ENCODE measurements at places on chromosomes 4 and X. TPM values are rescaled to one million over a fixed set of nuclear protein-coding genes. Genes with fewer than 3 reads are reported as not detected.
A peak's percentile ranks its signal among the peaks of the same experiment; 100 is the strongest.

The RTL9 gene
- 0.34 TPM for total RNA-seq

The EREG gene
- 0.37 TPM for total RNA-seq

The RADX gene
- total RNA-seq: 6.2 TPM

The RLIM gene
- total RNA-seq: 33.5 TPM

The ARSJ gene
- total RNA-seq: 8.0 TPM

The BCOR gene
- total RNA-seq: 18.8 TPM

DNA sequence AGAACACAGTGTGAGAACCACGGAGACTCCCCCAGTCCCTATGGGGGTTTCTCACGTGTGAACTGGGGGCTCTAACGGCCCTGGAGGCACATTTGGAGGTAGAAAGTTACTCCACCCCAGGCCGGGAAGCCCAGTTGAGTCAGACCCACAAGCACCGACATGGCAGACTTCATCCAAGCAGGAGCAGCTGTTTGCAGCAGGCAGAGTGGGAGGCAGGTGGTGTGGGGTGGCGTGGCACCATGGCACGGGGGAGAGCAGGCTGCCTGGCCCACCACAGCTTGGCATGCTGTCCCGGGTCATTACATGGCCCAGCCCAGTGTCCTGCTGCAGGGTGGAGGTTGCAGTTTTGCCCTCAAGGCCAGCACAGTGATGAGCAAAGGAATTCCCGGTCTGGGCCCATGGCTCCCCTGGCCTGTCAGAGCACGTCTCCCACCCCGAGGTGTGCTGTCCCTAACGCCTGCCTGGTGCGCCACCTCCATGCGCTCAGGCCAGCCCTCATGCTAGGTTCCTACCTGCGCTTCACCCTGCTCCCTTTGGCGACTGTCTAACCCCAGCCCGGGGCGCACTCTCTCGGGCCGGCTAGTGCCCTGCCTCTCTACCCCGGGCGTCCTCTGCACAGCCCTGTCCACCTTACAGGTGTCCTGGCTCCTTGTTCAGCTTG, 90.6 kb upstream of the AFAP1 start:
- no peak overlapping the region for H3K4me3 ChIP-seq
- no peak overlapping the region for H3K27ac ChIP-seq
- H3K36me3 ChIP-seq: no peaks in the 10 kb centered on the region
- H3K27me3 ChIP-seq: no peaks in the 10 kb centered on the region
- DNase-seq: no peak

GRCh38 chr4:5166377-5166776, 115.1 kb downstream of the STK32B start:
- H3K27me3 ChIP-seq: no peaks in the 10 kb centered on the region
- no peak overlapping the region for H3K4me3 ChIP-seq
- no peak for DNase-seq

GRCh38 chrX:110153244-110153643, 150.3 kb downstream of the TMEM164 start:
- H3K4me1 ChIP-seq: no peaks in the 10 kb centered on the region
- no peaks in the 10 kb centered on the region for H3K36me3 ChIP-seq
- no peak overlapping the region for H3K4me3 ChIP-seq
- no peak for DNase-seq
- peaks cover 3% of the 10 kb centered on the region for H3K27me3 ChIP-seq

DNA sequence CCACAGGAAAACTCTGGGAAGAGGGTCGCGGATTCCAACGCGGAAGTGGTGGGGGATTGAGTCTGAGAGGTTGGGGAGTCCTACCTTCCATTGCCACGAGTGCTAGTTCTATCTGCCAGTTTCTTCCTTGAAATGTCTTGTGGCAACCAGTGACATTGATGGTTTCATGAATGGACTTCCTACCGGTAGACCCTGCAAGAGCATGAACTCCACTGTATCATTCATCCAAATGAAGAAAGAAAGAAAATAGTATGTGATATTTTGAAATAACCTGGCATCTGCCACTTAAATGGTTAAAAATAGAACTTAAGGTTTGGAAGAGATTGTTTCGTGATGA, 1.1 kb upstream of the SLC10A7 start:
- H3K36me3 ChIP-seq: no peaks in the 10 kb centered on the region
- H3K4me3 ChIP-seq: peak overlapping the region; percentile 78
- peak; percentile 48 for DNase-seq
- H3K27me3 ChIP-seq: no peaks in the 10 kb centered on the region
- H3K27ac ChIP-seq: no peak overlapping the region
- H3K4me1 ChIP-seq: peaks cover 20% of the 10 kb centered on the region

GRCh38 chrX:70092247-70092646, 30.0 kb downstream of the OTUD6A start:
- H3K4me3 ChIP-seq: no peak overlapping the region
- H3K27ac ChIP-seq: no peak overlapping the region
- no peaks in the 10 kb centered on the region for H3K27me3 ChIP-seq
- H3K36me3 ChIP-seq: no peaks in the 10 kb centered on the region
- DNase-seq: no peak

GRCh38 chr4:166724369-166724768, 509.9 kb downstream of the SPOCK3 start:
- no peaks in the 10 kb centered on the region for H3K36me3 ChIP-seq
- H3K4me1 ChIP-seq: no peaks in the 10 kb centered on the region
- DNase-seq: no peak
- H3K27me3 ChIP-seq: no peaks in the 10 kb centered on the region
- no peak overlapping the region for H3K27ac ChIP-seq

GRCh38 chrX:120365320-120365719, 3.4 kb downstream of the ATP1B4 start:
- H3K27ac ChIP-seq: no peak overlapping the region
- H3K36me3 ChIP-seq: no peaks in the 10 kb centered on the region
- no peaks in the 10 kb centered on the region for H3K27me3 ChIP-seq
- peak; percentile 14 for DNase-seq
- H3K4me1 ChIP-seq: no peaks in the 10 kb centered on the region

- no peak for DNase-seq
- no peak overlapping the region for H3K27ac ChIP-seq
- H3K36me3 ChIP-seq: no peaks in the 10 kb centered on the region
- peaks cover 16% of the 10 kb centered on the region for H3K4me1 ChIP-seq
- H3K4me3 ChIP-seq: no peak overlapping the region
Observed at GRCh38 chr4:77651820-77652219, 46.2 kb downstream of the CXCL13 start.

- H3K4me3 ChIP-seq: no peak overlapping the region
- H3K27ac ChIP-seq: no peak overlapping the region
- no peaks in the 10 kb centered on the region for H3K4me1 ChIP-seq
Observed at GRCh38 chrX:130415201-130415600, 13.4 kb downstream of the RBMX2 start.

DNA sequence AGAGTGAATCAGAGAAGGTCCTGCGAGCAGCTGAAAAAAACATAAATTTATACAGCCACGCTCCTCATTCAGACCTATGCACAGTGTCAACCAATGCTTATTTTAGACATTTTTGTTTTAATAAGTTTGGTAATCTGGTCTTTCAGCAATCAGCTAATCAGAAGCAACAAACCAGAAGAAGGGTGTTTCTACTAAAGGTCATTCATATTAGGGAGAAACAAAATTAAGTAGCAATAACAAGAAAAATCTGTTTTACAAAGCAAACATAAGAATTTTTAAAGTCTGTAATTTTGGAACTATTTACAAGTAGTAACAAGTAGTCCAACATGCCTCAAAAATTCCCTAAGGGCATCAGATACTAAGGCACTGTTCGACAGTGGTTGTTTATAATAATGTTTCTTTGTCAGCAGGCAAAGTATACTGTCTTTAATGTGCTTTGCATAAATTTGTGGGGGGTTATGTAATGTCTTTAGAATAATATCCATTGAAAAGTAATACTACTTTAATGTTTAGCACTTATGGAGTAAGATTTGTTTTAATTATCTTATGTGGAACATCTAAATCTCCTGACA, 82.8 kb downstream of the PHOX2B start:
- H3K27ac ChIP-seq: no peak overlapping the region
- H3K4me3 ChIP-seq: no peak overlapping the region
- peaks cover 36% of the 10 kb centered on the region for H3K36me3 ChIP-seq
- H3K4me1 ChIP-seq: peaks cover 10% of the 10 kb centered on the region
- no peaks in the 10 kb centered on the region for H3K27me3 ChIP-seq
- peak; percentile 70 for DNase-seq

- H3K27me3 ChIP-seq: no peaks in the 10 kb centered on the region
- no peak overlapping the region for H3K27ac ChIP-seq
Observed at GRCh38 chr4:158255727-158256324, 45.5 kb downstream of the TMEM144 start.

GRCh38 chrX:103913356-103914020, 48.9 kb upstream of the TMSB15B start:
- no peaks in the 10 kb centered on the region for H3K36me3 ChIP-seq
- DNase-seq: no peak
- no peak overlapping the region for H3K27ac ChIP-seq
- H3K4me3 ChIP-seq: no peak overlapping the region
- peaks cover 23% of the 10 kb centered on the region for H3K27me3 ChIP-seq
- H3K4me1 ChIP-seq: no peaks in the 10 kb centered on the region

GRCh38 chr4:22485737-22486136, 30.1 kb downstream of the ADGRA3 start:
- no peak overlapping the region for H3K4me3 ChIP-seq
- H3K27ac ChIP-seq: no peak overlapping the region
- H3K36me3 ChIP-seq: no peaks in the 10 kb centered on the region

DNA sequence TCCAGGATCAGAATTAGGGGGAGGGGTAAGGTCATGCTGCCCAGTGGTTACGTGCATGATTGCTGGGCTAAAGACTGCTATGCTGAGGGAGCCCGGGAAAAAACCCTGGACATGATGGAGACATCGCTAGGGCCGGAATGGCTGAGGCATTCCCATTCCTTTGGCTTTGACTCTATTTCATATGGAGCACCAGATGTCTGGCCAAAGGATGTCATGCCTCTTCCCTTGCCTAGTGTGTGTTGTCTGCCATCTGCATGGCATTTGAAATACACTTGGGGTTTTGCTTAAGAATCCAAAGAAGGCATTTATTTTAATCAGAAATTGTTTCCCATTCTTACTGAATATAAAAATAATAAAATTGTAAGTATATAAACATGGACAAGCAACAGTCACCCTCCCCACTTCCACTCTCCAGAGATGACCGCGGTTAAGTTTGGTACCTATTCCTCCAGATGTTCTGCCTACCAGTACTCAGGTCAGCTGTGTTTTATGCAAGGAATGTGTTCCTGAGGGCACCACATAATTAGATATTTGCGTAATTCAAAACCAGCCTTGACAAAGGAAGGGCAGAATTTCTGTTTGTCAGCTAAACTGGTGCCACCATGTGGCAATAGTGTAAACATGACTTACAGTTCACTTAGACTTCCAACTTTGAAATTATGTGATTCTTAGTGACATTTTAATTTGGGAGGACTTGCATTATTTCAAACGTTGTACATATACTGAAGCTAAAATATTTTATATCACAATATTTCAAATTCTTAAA, 105.9 kb downstream of the CT47B1 start:
- peak; percentile 56 for DNase-seq
- H3K4me1 ChIP-seq: no peaks in the 10 kb centered on the region
- H3K36me3 ChIP-seq: no peaks in the 10 kb centered on the region
- H3K27ac ChIP-seq: no peak overlapping the region
- H3K27me3 ChIP-seq: no peaks in the 10 kb centered on the region
- no peak overlapping the region for H3K4me3 ChIP-seq

- no peak overlapping the region for H3K4me3 ChIP-seq
- no peaks in the 10 kb centered on the region for H3K36me3 ChIP-seq
- H3K27me3 ChIP-seq: no peaks in the 10 kb centered on the region
- H3K4me1 ChIP-seq: no peaks in the 10 kb centered on the region
- no peak for DNase-seq
Observed at GRCh38 chr4:7736436-7737267, 203.0 kb downstream of the AFAP1 start.

DNA sequence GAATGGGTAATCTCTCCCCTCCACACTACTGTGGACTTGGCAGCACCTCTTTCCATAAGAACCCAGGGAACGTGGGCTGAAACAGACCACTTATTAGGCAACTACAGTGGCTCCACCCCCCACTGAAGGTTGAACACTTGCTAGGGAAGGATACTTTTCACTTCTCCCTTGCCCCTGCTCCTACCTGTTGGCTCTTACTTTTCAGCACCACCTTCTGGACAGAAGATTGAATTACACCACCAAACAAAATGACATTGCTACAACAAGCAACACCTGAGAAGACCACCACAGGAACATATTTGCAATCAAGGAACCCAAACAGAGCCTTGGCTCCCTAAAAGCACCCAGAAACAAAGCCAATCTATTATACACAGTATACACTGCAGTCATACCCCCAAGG, 132.1 kb upstream of the CXCL13 start:
- no peak overlapping the region for H3K4me3 ChIP-seq
- H3K4me1 ChIP-seq: no peaks in the 10 kb centered on the region
- H3K27me3 ChIP-seq: no peaks in the 10 kb centered on the region
- H3K36me3 ChIP-seq: no peaks in the 10 kb centered on the region
- H3K27ac ChIP-seq: no peak overlapping the region

- H3K36me3 ChIP-seq: peaks cover 34% of the 10 kb centered on the region
- H3K27me3 ChIP-seq: no peaks in the 10 kb centered on the region
- no peak overlapping the region for H3K27ac ChIP-seq
- no peak for DNase-seq
Observed at GRCh38 chr4:105436414-105436813, 37.4 kb downstream of the PPA2 start.

GRCh38 chr4:174713821-174714220, 115.2 kb downstream of the GLRA3 start:
- no peak overlapping the region for H3K27ac ChIP-seq
- H3K27me3 ChIP-seq: no peaks in the 10 kb centered on the region
- DNase-seq: no peak
- H3K4me1 ChIP-seq: no peaks in the 10 kb centered on the region

- no peak overlapping the region for H3K4me3 ChIP-seq
- DNase-seq: no peak
- H3K27me3 ChIP-seq: no peaks in the 10 kb centered on the region
- peaks cover 10% of the 10 kb centered on the region for H3K36me3 ChIP-seq
Observed at GRCh38 chrX:2714551-2714950, 23.5 kb downstream of the CD99 start.

GRCh38 chrX:124234348-124234747, 98.1 kb upstream of the TEX13D start:
- DNase-seq: no peak
- H3K27ac ChIP-seq: no peak overlapping the region
- H3K36me3 ChIP-seq: no peaks in the 10 kb centered on the region
- H3K4me1 ChIP-seq: no peaks in the 10 kb centered on the region

DNA sequence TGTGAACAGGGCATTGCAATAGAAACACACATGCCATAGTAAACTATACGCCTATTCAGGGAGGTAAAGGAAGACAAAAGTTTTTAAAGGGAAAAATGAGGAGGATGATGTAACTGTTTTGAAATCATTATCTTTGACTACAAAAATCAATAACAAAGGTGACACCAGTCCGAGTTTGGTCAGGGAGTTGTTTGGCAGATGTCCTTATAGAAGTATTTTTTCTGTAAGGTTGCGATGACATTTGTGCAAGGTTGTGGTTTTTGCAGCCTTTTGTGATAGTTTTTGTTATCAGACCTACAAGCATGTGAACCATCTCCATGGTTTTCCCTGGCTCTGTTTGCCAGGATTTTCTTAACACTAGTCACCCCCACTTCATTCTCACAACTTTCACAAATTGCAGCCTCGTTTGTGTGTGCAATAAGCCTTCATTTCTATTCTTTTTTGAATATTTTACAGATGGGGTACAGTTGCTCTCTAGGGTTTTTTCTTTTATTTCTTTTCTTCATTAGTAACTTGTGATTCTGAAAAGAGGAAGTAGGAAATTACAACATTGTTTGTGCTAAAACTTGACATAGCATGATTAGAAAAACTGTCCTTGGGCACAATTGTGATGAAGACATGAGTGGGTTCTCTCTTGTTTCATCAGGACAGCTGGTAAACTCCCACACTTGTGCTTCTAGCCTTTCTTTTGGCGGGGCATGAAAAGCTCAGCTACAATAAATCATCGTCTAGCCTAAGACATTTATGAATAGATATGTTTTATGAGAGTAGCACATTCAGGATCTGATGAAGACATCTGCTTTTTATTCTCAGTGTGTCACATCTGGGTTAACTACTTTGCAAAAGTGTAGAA, 60.2 kb upstream of the PNPLA4 start:
- peaks cover 34% of the 10 kb centered on the region for H3K27me3 ChIP-seq
- H3K4me1 ChIP-seq: no peaks in the 10 kb centered on the region

All from lung (tissue), 17 donors.